ENCODE measurements at places on chromosomes 4 and X. TPM values are rescaled to one million over a fixed set of nuclear protein-coding genes. Genes with fewer than 3 reads are reported as not detected.

The CNGA1 gene
- 6.5 TPM for total RNA-seq

- DNase-seq = no peak
Measured at GRCh38 chr4:85717847-85718246, 242.9 kb downstream of the ARHGAP24 start.

DNA sequence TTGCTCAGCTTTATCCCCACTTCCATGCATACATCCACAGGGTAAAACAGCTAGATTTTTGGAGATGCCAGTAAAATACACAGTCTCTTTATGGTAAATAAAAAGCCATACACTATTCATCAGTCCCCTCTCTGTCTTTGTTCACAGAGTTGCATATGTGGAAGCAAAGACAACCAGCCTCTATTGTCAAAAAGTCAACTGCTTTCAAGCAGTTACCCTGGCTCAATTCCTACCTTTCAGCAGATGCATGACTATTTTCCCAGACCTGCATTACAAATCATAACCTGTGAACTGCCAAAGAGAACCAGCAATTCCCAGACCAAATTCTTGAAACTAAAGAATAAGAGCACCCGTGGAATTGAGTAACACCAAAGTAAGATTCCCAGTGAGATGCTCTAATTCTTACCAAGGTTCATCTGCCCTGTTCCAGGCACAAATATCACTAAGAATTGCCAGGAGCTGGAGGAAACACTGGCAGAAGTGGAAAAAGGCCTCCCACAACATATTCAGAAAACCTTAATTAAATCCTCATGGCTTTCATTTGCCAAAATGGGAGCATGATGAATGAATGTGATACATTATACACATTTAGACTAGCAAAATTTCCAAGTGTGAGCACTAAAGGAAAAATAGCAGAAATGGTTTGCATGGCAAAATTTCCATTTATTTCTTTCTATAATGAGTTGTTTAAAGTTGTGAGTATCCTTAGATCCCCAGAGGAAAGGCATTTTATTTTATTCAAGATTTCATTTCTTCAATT, 391.2 kb upstream of the ADGRL3 start:
- DNase-seq = no peak

DNA sequence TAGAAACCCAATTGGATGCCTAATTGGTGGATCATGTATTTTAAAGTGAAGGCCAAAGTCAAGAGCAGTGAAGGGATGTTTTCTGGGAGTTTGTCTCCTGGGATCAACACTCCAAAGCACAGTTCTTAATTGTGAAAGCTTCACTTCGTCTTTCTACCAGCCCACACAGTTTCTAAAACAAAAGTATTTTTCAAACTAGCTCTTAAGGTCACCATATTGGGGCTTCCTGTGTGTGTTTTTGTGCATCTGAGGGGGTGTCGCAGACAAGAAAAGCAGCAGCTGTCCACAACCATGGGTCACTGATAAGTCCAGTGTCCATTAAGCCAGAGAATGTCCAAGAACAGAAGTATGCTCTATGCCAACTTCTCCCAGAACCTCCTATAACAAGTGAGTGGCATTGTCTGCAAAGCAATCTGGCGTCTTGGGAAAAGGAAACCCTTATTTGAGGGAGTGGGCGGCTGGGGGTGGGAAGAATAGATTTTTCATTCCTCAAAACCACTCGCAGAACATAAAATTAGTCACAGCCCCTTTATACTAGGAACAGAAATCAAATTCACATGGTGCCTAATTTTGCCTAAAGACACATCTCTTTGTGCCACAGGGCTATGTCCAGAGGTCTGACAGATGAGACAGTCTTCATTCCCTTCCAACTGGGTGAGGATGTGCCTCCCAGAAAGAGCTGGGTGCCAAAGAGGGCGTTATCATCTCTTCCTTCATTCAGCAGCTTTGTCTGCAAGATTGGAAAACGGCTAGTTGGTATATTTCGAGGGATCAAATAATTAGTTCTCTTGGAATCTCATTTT, 610.4 kb downstream of the BCOR start:
- no peak for DNase-seq

The IQSEC2 gene
- total RNA-seq = 11.7 TPM

DNA sequence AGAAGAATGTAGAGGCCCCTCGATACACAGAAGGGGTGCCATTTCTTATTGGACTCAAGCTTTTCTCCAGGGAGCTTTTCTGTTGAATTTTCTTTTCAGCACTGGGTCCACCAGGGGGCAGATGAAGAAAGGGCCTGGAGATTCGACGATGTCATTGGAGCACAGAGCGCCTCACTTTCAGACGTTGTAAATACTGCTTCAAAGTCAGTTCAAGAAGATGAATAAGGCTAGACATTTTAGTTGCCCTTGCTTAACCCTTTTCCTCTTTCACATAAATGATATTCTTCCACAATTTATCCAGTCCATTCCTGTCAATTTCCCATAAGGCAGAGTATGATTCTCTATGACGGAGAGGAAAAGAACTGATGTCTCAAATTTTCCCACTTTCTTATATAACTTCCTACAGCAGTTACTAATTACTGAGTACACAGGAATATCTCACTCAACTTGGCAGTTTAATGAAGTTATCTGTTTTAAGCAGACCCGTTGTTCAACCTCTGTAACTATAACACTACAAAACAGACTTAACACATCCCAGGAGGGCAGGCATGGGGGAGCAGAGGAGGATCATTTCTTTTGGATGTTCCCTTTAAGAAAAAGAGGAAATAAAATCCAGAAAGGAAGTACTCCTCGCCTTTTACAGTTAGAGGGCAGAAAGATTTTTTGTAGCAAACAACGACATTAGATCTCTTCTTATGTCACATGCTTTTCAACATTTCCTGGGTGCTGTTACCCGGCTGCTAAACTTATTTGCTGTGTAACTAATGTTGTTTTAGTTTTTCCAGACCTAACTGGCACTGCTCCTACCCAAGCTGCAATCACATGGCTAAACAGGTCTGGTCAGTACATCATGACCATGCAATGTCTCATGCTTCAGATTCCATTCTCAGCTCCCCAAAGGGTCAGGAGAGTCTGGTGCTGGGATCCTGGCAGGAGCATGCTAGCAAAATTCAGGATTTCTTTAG, 12.2 kb upstream of the CENPU start:
- peak; percentile 76 for DNase-seq

The GPR82 gene
- not detected for total RNA-seq

DNA sequence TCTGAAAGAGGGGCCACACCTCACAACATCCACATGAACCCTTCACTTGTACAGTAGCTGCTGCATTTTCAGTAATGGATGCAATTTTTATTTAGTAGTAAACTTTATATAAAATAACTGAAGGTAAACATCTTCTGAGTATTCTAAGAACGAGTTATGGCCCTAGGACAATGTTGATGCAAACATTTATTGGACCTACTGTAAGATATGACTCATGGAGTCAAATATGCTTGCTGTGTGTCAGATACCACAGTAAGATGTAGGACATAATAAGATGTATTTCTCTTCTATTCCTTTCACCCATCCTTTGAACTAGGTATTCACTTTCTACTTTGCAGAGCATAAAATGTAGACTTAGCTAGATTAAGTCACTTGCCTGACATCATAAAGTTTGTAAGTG, 87.6 kb downstream of the TEX13C start:
- DNase-seq = no peak

The PABPC4L gene
- not detected for total RNA-seq

GRCh38 chrX:99184153-99184552, 1225.9 kb downstream of the PCDH19 start:
- no peak for DNase-seq

Measured in HT-29 (cell line).